ACHN (cell line): ENCODE measurements at places on chromosomes 13 and 19.

GRCh38 chr19:38151242-38151641 is 72.8 kb downstream of the DPF1 start:
- DNase-seq, result no peak

DNA sequence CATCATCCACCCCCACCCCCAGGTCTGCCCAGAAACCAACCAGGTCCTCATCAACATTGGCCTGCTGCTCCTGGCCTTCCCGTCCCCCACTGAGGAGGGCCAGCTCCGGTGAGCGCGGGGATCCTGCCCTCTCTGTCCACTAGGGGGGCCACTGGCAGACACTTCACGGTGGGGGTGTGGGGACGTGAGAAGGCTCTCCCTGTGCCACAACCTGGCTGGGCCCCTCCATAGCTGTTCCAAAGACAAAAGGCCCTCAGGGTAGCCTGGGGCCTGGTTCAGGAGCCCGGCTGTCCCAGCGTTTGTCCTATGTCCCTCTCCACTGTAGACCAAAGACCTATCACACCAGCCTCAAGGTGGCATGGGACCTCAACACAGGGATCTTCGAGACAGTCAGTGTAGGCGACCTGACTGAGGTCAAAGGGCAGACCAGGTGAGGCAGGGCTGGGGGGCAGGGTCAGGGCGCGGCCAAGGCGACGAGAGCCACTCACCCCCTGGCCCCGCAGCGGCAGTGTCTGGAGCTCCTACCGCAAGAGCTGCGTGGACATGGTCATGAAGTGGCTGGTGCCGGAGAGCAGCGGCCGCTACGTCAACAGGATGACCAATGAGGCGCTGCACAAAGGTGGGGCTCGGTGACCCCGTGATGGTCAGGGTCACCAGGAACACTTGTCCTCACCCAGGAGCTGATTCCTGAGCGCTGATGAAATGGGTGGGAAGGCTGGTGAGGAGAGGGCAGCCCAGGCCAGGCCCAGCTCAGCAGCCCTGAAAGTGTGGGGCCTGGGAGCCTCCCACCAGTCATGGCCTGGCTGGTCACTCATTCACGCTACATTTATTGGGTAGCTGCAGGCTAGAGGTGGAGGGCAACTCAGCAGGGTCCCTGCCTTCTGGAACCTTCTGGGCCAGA is 7.9 kb downstream of the DCAF15 start:
- peak; percentile 5 for DNase-seq

GRCh38 chr19:9645472-9645871 is 24.4 kb upstream of the ZNF561 start:
- no peak for DNase-seq

- DNase-seq, result no peak
Measured at GRCh38 chr19:5953680-5954213, 24.2 kb downstream of the RANBP3 start.

DNA sequence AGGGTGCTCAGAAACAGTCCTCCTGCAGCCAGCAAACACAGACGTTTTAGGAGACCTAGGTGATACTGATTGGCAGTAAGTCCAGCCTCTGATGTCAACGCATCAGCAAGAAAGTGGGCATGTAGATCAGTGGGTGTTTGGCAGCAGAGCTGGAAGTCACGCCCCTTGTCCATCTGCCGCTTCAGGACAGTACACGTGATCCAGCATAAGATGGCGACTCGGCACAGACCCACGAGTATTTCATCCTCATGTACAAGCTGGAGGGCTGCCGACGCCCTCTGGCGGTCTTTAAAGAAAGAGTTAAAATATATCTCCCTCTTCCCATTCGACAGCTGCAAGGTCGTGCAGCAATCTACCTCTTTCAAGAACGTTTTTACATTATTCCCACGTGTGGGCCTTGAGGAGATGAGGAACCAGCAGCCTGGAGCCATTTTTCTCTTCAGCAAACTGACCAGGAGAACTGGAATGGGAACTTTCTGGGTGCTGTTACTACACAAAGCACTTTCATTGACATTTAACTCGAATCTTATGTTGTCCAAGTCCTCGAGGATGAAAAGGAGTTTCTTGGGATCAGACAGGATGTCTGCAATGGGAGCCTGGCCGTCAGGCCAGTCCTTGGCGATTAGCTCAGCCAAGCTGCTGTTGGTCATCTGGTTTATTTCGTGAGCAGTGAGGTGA is 22.3 kb downstream of the NLRP11 start:
- peak; percentile 61 for DNase-seq

- DNase-seq, result no peak
Measured at GRCh38 chr13:112062072-112062567, 4.8 kb upstream of the SOX1 start.

GRCh38 chr13:113113846-113114271 is 8.3 kb downstream of the F7 start:
- DNase-seq, result no peak
